ENCODE measurements at places on chromosomes 6 and 20. TPM values are rescaled to one million over a fixed set of nuclear protein-coding genes. Genes with fewer than 3 reads are reported as not detected.

Gene SLC35B2
- 31.6 TPM for total RNA-seq

Gene TINAG
- not detected for total RNA-seq

Gene EYA4
- total RNA-seq, result not detected

- DNase-seq, result no peak
Measured at GRCh38 chr6:144667532-144668503, 382.7 kb downstream of the UTRN start.

GRCh38 chr6:35359744-35360348 lies 17.5 kb downstream of the PPARD start:
- no peak for DNase-seq

DNA sequence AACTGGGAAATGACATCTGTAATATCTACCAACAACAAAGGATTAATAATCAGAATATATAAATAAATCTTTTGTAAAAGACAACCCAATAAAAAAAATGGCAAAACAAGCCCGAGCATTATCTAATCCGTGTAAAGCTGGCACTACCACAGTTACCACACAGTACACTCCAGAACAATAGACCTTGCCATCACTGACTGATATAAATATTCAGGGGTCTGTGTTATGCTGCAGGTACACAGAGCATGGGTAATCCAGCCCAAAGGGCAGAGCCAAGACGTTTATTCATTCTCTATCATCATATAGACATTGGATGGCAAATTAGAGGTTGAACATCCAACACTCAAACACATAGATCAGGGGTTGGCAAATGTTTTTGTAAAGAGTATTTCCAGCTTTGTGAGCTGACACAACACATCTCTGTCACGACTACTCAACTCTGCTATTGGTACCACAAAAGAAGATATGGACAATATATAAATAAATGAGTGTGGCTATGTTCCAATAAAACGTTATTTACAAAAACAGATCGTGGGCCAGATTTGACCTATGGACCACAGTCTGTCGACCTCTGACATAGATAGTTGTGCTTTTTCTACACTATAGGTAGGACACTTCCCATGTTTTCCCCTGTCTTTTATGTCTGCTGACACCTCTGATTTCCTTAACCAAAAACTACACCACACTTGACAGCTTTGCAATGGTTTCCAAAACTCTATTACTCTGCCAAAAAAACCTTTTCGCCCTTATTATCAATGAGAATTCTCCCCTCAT lies 4.5 kb downstream of the NCOA6 start:
- no peak for DNase-seq

GRCh38 chr6:141607956-141608355 lies 524.8 kb upstream of the GJE1 start:
- no peak for DNase-seq

All from activated CD8-positive, alpha-beta T cell treated with anti-CD3 and anti-CD28 coated beads, Interleukin-2, amount 10 ng/mL, durations not matched to agents 7 days and 5 days (primary cell).